ENCODE measurements at places on chromosomes 7 and 10.

DNA sequence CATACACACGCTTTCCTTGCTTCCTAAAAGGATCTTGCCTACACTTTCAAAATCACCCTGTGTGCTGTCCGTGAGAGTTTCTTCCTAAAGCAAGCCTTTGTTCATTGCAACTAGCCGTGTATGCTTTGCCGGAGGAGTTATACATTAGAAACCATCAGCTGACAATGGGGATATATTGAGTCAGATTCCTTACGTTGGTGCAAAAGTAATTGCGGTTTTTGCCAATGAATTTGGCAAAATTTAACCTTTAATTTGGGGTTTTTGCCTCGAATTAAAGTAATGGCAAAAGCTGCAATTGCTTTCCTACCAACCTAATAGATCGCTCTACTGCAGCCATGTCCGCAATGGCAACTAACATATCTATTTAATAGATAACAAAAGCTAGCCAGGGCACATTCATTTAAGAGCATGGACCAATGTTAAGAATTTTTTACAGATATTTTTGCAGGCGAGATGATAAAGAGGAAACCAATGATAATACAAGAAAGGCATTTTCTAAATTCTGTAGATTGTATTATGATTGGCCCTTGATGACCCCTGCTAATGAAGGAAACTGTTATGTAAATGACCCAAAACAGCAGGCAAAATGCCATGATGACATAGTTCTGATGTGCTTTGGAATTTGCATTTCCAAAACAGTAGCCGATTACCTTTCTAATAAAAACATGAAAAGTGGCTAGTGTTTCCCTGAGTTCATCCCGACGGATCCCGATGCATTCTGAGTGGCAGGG, 184.8 kb upstream of the NRP1 start:
- DNase-seq = no peak

GRCh38 chr10:113945075-113945686, 90.7 kb downstream of the NHLRC2 start:
- no peak for DNase-seq

- DNase-seq = no peak
These were observed 38.4 kb downstream of the UNCX start for GRCh38 chr7:1271046-1271445.

DNA sequence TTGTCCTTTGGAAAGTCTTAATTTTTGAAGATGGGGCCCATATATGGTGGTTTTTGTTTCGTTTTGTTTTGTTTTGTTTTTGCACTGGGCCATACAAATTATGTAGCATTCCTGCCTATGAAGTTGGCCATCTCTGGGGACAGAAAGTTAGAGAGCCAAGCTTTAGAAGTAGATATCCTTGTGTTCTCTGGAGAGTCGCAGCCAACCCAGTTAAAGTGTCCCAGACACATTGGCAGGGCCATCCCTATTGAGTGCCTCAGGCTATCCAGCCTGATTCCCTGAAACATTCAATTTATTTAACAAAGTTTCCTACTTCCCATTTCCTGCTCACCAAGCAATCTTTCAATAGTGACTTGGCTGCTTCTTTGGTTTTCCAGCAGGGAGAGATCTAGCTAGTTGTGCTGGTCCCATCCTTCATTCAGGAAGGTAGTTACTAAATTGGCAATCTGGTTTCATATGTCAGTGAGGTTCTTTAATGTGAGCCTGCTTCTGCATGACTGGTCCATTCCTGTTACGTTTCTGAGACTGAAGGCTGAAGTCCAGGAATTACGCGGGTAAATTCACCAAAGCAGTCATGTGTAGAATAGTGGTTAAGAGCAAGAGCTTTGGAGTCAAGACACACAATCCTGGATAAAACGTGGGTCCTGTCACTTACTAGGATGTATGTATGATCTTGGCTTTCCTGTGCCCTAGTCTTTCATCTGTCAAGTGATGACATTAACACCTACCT, 49.3 kb upstream of the HBP1 start:
- DNase-seq = no peak

- DNase-seq = no peak
These were observed 199.2 kb downstream of the MBL2 start for GRCh38 chr10:52573347-52573746.

DNA sequence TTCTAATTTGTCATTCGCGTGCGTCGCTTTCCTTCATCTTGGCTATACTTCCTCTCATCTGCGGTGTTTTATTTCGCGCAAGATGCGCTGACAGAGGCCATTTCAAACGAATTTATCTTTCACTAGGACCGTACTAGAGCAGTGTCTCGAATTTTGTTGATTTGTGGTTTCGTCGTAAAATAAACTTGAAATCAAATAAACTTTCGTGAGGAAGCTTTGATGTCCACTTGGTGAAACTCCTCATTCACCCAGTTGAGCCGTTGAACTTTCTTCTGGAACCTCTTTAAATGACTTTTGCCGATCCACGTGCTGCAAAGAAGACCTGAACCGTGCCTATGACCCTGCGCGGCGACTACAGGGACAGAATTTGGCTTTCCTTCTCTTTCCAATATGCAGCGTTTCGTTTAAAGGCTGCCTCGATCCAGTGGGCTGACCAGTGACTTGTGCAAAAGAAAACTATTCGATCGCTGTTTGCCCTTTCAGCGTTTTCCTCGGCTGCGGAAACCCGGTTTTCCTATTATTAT, 163.9 kb upstream of the PPP1R3A start:
- peak; percentile 5 for DNase-seq

- no peak for DNase-seq
These were observed 262.8 kb upstream of the KLF14 start for GRCh38 chr7:130996833-130997231.

GRCh38 chr7:34846976-34847375, 189.0 kb downstream of the NPSR1 start:
- no peak for DNase-seq

- DNase-seq = peak; percentile 2
These were observed 68.8 kb upstream of the GSDME start for GRCh38 chr7:24825931-24826661.
